H7 (cell line): ENCODE measurements at places on chromosomes 7 and 10. TPM values are rescaled to one million over a fixed set of nuclear protein-coding genes. Genes with fewer than 3 reads are reported as not detected.

- DNase-seq, result no peak
These were observed 38.0 kb downstream of the USP6NL start for GRCh38 chr10:11573497-11573896.

GAD2 gene
- 1.8 and 2.7 TPM in 2 replicates for total RNA-seq

DNA sequence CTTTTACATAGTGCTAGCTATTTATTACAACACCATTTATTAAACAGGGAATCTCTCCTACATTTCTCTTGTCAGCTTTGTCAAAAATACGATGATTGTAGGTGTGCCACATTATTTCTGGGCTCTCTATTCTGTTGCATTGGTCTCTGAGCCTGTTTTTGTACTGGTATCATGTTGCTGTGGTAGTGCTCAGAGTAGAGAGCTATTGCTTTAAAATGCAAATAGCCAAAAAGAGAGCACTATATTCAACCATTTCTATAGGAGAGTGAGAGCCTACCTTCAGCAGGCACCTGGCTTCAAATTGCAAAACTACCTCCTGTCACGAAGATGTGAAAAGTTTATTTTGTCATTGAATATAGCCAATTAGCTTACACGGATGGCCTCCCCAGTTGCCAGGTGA, 8.1 kb downstream of the ZNF92 start:
- no peak for DNase-seq

C7orf57 gene
- total RNA-seq, result 0.35 and 0.85 TPM in 2 replicates

DNA sequence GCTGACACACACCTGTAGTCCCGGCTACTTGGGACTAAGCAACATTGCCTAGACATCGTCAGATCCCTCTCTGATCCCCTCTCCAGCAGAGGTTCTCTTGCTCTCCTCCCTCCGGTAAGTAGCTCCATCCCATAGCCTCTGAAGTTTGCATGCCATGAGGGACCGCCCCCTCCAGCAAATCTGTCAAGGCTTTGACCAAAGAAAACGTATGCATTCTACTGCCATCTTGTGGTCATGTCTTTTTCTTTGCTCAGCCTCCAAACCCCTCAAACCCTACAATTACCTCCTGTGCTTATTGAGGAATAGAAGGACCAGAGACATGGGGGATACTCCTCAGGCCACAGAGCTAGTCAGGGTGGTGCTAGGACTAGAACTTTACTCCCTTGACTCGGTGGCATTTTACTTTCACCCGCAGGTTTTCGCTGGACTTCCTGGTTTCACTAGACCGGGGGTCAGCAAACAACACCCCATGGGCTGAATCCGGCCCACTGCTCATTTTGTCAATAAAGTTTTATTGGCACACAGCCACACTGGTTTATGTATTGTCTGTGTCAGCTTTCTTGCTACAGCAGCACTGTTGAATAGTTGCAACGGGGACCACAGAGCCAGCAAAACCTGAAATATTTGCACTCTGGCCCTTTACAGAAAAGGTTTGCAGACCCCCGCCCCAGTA, 202.6 kb upstream of the FOXK1 start:
- peak; percentile 80 for DNase-seq

- no peak for DNase-seq
These were observed 31.5 kb downstream of the GIMAP8 start for GRCh38 chr7:150481922-150482321.

- DNase-seq, result no peak
These were observed 53.5 kb upstream of the CACNB2 start for GRCh38 chr10:18086746-18087145.

DNA sequence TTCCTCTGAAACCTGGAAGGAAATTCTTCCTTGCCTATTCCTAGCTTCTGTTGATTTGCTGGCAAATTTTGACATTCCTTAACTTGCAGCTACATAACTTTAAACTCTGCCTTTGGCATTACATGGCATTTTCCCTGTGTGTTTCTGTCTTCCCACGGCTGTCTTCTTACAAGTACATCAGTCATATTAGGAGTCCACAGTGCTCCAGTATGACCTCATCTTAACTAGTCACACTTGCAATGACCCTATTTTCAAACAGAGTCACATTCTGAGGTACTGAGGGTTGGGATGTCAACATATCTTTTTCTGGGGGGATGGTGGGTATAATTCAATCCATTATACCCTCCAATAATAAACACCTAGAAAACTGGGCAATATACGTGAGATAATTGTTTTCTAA, 37.4 kb upstream of the EPHB6 start:
- DNase-seq, result no peak
